Cortex of kidney (tissue), 1 donor: ENCODE measurements at places on chromosomes 5 and 9.

- no peak for DNase-seq
Observed at GRCh38 chr5:173998531-173998930, 9.6 kb downstream of the C5orf47 start.

DNA sequence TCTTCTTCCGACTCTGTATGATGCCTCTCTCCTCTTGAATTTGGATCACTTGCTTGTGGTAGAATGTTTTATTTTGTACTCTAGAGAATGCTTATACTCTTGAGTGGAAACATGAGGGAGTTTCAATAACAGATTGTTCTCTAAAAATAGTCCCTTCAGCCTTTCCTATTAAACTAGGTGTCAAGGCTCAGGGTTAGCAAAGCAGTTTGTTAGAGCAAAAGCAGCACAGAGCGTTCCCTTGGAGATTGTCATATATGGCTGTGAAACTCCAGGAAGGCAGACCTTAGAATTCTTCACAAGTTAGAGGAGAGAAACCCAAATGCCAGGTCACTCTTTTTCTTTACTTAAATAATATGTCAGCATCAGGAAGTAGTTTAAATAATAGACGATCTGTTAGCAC is 33.0 kb downstream of the MAMDC2 start:
- DNase-seq = no peak

DNA sequence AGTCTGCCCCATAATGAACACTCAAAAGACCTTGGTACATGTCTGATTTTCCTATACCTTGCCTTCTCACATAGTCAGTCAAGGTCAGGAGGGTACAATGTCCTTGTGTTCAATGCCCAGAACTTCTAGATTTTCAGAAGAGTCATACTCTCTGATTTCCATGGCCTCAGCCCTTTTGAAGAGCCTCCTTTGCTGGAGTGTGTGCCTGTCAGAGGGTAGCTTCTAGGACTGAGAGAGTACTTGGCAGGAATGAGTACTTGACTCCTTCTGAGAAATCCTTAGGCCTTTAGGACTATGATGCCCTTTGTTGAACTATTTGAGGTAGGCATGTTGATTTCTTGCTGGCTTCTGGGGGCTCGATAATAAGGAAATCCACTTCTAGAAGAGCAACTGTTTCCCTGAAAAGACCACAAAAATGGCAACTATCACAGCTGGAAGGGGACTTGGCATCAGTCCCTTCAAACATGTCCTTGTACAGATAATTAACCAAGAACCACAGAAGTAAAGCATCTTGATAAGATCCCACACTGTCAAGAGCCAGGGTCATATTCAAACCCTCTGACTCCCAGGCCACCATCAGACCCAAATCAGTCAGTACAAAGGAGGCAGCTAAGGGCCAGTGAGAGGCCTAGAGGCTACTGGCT is 10.6 kb upstream of the MEGF9 start:
- no peak for DNase-seq

DNA sequence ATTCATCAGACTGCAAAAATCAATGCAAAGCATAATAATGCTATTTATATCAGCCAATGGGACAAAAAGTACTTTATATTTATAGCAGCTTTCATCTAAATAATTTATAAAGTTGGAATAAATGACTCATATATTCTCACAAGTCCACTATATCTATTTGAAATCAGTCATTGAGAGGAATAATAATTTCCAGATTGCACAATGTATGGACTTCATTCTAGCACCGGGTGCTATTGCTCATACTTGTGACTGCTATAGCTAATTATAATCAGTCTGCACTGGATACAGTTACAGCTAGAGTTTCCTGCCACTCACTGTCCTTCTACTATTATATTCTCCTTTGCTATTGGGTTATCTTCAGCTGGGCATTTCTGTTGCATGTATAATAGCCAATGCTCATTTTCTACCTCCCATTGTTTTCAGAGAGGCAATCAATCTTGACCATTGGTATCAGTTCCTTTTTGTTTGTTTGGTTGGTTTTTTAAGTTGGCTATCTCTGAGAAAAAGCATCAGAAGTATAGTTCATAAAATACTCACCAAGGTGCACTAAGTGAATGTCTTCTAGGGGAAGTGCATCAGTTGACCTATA is 1.9 kb downstream of the CDH18 start:
- no peak for DNase-seq

GRCh38 chr9:6794936-6795335 is 37.2 kb downstream of the KDM4C start:
- no peak for DNase-seq

GRCh38 chr9:129854588-129855110 is 19.4 kb downstream of the USP20 start:
- DNase-seq = no peak

GRCh38 chr5:137462265-137462590 is 36.9 kb downstream of the SPOCK1 start:
- no peak for DNase-seq

DNA sequence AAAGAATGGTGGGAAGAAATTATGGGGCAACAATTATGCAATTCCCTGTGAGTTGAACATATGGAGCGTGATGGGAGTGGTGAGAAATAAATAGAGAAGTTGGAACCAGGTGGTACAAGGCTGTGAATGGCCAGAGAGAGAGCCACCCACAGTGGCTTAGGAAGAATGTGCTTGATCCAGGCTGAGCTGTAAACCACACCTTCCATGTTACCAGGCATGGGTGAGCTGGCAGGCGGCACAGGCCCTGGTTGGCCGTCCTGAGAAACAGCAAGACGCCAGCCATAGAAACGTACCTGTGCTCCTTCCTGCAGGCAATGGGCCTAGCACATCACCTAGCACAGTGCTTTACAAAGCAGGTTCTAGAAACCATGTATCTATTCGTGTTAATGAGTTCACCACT is 74.3 kb downstream of the EPB41L4B start:
- no peak for DNase-seq

GRCh38 chr9:100098046-100098886 is 534 bp downstream of the ERP44 start:
- DNase-seq = no peak

- no peak for DNase-seq
Observed at GRCh38 chr5:89303033-89303480, 420.1 kb upstream of the MEF2C start.

DNA sequence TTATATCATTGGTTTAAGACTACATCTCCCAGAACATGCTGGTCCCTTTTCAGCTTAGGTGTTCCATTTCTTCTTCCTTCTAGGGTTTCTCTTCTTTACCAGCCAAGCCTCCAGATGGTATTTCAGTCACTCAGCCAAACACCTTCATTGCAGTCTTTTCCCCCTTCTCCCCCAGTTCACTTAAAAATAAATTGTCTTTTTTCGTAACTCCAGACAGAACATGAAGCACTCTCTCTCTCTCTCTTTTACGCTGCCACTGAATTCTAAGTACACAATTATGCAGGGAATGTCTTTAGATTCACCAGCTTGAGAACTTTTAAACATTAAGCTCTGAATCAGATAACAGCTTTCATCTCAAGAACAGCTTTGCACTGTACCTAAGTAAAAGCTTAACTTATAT is 419.7 kb upstream of the BRINP1 start:
- DNase-seq = no peak

- DNase-seq = no peak
Observed at GRCh38 chr9:132049900-132050299, 29.8 kb downstream of the MED27 start.

DNA sequence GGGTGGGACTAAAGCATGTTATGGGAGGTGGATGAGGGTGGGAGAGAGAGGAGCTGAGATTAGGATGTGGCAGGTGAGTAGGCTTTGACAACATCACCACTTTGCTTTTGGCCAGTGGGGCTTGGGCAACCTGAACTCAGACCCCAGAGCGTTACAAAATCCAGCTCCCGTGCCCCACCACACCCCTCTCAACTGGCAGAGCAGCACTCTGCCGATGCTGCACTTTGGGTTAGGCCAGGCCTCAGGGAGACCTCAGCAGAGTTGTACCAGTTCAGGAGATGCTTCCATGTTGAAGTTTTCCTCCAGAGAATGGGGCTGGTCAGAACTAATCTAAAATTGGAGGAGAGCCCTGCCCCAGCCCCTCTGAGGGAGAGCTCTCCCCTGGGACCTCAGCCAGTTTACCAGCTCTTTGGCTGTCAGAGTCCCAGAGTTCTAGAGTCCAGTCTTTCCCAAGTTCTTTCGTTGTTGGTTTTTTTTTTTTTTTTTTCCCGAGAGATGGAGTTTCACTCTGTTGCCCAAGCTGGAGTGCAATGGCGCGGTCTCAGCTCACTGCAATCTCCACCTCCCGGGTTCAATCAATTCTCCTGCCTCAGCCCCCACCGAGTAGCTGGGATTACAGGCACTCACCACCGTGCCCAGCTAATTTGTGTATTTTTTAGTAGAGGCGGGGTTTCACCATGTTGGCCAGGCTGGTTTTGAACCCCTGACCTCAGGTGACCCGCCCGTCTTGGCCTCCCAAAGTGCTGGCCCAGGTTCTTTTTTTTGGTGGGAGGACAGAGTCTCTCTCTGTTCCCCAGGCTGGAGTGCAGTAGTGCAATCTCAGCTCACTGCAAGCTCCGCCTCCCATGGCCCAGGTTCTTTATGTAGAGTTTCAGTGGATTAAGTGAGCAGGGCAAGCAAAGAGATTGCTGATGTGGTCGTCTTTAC is 17.8 kb downstream of the NUDT2 start:
- DNase-seq = no peak

DNA sequence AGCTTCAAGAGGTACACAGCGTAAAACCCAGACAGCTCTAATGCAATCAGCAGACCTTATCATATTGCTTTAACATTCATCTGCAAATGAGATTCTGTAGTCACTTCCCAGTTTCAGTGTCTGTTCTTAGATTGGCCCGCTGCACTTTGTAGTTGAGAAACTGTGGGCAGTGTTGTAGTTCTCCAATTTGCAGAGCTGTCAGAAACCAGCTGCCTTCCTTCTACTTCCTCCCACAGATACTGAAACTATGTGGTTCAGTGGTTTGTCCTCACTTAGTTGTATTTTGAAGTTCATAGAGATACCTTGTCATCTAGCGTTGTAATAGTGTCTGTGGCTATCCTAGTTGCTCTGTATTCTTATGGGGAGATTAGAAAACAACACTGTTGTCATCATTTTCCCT is 39.6 kb upstream of the TRIM36 start:
- no peak for DNase-seq

DNA sequence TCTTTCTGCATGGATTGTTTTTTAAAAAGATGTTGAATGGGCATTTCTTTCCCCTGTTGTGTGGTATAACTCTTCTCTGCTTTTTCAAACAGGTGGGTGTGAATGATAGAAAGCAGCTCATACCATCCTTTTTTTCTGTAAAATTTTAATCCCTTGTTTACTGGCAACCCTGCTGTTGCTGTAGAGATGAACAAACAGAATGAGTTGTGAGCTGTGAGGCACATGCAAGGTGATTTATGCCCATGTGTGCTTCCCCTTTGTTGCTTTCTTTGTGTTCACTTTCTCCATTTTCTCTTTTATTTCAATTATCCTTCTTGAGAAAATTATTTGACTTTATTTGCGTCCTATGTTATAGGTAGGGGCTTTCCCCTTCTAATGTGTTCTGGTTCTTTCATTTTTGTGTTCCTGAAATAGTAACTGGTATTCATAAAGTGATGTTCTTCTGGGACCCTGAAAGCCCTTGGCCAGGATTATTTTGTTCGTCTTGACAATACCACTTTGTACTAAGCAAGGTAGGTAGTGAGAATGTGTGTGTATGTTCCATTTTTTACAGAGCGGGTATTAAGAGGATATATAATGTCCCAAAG is 79.9 kb downstream of the AOPEP start:
- no peak for DNase-seq

- no peak for DNase-seq
Observed at GRCh38 chr5:43348861-43349363, 35.7 kb upstream of the HMGCS1 start.

DNA sequence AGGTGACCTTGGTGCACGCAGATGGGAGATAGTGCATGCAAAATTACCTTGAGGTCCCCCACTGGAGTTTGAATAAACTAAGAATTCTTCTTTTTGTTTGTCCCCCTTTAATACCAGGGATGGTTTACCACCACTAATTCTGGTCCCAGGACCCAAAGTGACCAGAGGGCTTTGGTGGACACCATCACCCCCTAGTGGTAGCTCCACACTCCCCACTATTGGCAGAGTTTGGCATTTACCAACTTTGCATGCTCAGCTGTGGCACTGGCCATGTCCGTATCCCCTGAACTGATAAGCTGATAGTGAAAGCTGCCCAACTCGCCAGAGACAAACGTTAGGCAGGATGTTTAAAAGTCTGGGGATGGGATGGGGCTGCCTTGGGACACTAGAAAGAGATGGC is 3.3 kb downstream of the ASTN2 start:
- no peak for DNase-seq

DNA sequence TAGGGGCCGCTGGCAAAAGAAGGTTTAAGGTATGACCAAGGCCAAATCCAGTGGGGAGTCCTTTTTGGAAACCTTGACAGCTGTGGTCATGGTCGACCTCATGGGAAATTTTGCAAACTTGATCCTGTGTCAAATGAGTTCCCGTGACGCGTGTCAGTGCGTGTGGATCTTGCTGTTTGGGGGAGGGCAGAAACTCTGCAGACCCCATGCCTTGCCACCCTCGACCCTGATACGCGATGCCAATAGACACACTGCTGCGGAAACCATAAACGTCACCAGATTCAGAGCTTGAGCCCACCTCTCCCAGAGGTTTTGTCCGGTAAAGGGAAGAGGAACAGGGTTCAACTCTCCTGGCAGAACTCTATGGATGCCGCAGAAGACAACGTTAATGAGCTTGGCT is 104.7 kb downstream of the ADAMTS2 start:
- no peak for DNase-seq

DNA sequence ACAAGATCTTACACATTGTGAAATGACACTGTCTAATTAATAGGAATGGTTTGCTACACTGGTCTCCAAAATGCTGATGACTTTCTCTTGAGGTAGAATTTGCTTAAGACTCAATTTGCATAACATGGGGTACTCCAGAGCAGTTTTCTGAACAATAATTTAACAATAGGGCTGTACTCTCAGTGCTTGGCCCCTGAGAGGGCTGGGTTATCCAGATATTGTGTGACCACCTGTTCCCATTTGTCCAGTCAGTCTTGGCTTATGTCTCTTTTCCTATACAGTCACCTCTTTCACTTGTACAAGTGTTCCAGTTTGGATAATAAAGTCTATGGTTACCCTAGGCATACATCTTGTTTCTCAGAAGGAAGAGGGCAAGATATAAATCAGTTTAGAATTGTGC is 17.9 kb downstream of the ZSWIM6 start:
- no peak for DNase-seq

- DNase-seq = no peak
Observed at GRCh38 chr5:168984135-168984675, 316.7 kb downstream of the SLIT3 start.

DNA sequence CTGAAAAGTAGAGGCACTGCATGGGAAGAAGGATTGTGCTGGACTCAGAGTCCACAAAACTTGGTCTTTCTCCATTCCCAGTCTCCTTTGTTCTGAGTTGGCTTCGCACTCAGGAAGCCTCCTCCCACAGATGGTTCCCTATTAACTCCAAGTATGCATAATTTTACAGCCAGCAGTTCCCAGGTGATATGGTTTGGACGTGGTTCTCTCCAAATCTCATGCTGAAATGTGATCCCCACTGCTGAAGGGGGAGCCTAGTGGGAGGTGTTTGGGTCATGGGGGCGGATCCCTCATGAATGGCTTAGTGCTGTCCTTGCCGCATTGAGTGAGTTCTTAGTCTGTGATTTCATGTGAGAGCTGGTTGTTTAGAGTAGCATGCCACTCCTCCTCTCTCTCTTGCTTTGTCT is 86.6 kb downstream of the FEM1C start:
- DNase-seq = no peak
